CD14-positive monocyte (primary cell): ENCODE measurements at places on chromosomes 16 and 17.

- peak; percentile 60 for DNase-seq
Measured at GRCh38 chr16:11257131-11257938, 1.3 kb upstream of the SOCS1 start.

DNA sequence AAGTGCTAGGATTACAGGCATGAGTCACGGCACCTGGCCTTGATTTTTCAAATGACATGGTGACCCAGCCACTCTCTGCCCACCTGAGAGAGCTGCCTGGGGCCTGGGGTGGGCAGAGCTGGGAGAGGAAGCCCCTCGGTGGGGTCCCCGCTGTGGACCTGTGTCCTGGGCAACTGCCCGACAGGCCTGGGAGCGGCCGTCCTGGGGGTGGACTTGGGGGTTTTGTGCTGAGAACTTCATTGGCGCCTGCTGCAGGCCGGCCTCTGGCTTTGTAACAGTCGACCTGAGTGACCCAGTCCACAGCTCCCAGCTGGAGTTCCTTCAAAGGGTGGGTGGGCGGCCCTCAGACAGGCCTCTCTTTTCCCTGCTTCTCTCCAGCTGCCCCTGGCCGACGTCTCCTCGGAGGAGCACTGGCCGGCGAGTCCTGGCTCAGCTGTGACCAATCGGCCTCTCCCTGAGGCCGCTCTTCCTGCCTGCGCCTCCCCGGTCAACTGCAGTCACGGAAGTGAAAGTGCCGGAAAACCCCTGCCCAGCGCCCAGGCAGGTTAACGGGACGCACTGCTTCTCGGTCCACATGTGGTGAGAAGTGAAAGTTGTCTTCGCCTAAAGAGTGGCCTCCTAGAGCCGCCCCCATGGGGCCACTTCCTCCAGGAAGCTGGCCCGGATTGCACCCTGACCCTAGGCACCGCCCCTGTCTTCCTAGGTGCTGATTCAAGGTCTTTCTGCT, 5.5 kb downstream of the CBFA2T3 start:
- DNase-seq: peak; percentile 90

DNA sequence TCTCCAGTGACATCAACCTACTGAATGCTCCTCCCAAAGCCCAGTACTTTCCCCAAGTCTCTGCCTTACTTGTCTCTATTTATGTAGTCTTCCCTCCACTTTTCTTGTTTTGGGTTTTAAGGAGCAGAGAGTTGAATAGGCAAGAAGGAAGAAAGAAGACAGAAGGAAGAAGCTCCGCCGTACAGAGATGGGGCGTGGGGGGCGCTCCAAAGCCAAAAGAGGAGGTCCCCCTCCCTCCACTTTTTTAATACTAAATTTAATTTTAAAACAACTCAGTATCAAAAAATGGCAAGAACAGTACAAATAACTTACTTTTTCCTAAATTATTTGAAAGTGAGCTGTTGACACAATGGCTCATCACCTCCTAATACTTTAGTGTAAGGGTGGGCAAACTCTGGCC, 4.6 kb downstream of the EFTUD2 start:
- DNase-seq: no peak

DNA sequence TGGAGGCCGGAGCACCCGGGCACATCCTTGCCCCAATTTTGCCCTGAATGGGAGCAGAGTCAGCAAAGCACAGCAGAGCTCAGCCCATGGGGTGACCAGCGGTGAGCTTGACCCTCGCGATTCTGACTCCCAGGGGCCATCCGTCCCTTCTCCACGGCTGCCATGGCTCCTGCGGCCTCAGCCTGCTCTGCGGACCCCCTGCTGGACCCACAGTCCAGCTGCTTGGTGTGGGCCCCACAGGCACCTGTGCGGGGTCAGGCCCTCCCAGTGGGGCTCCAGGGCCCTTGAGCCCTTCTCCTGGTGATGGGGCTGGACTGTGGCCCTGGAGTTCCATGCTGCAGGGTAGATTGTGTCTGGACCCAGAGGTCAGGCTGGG, 144.2 kb downstream of the ENGASE start:
- no peak for DNase-seq

DNA sequence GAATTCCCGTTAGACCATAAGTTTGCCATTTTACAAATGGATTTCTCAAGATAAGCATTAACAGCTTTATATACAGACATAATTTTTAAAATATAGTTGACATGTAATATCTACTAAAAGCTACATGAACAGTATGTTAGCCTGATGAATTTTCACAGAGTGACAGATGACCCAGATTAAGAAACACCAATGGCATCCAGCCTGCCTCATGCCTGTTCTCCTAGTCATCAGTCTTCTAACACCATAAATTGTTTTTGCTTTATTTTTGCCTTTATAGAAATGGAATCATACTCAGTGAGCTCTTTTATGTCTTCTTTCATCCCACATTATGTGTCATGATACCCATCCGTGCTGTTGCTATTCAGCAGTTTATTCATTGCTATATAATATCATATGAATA, 80.0 kb downstream of the ATF7IP2 start:
- DNase-seq: no peak

DNA sequence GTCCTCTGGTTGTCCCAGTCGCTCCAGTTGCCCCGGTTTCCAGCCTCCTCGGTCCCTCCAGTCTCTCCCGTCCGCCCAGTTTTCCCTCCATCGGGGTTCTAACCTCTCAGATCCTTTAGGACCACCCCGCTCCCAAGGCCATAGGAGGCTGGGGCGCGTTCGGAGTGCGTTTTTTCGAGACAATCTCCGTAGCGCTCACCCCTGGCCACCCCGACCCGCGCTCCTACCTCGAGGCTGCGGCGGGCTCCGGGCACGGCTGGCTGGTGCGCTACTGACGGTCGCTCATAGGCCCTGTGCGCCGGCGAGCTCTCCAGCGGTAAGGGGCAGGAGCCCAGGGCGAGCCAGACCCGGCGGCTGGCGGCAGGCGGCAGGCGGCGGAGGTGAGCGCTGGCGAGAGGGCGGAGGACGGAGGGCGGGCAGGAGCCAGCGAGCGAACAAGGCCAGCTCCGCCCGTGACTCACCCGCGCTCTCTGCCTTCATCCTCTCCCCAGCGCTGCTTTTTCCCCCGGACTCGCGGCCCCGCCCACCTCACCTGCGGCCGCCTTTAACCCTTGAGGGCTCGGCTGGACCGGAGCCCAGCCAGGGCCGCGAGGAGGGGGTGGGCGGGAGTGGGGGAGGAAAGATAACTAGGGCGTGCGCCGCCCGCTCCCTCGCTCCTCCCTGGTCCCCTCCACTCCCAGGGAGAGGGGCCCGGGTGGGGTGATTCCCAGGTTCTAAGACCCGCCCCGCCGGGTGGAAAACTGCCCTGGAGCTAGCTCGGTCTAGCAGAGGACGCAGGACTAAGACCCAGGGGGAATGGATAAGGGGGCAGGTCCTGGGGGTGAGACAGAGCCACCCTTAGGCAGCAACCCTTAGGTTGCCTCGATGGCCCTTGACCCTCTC, at the start of gene SP6:
TSS of gene SP6 (minus strand) at position 472 of the 882 bp plus-strand sequence. CDS start 2,734 bp downstream, outside the sequence.
- peak; percentile 23 for DNase-seq

- DNase-seq: no peak
Measured at GRCh38 chr17:40843242-40843641, 20.8 kb upstream of the KRT10 start.

DNA sequence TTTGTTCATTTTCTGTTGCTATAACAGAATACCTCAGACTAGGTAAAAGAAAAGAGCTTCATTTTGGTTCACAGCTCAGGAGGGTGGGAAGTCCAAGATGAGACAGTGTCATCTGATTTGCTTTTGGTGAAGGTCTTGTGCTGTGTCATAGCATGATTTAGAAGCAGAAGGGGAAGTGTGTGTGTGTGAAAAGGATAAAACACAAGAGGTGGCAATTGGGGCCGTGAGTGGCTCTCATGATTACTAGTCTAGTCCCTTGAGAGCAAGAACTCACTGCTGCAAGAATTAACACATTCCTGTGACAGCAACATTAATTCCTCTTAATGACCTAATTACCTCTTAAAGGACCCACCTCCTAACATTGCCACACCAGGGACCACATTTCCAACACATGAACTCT, 8.3 kb downstream of the SLC35G3 start:
- DNase-seq: peak; percentile 44

DNA sequence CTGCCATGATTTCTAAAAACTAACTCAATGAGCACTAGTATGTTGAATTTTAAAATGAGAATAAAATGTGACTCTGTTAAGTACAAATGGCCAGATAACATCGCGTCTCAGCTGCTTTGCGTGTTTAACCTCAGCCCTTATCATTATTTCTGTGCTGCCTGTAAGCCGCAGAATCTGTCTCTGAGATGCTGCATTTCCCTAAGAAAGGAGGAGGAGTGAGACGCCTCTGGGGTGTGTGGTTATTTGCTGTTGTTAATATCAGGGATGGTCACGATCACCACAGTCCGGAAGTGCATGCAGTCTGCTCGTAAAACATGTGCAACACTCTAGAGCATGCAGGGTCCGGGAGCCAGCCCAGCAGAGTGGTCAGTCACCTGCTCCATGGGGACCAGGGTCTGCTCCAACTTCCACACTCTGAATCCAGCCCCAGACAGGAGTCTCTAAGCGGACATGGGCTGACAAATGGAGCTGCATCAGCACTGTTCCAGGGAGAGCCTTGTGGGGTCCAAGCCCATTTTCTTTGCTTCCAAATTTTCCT, 342.5 kb downstream of the MAF start:
- no peak for DNase-seq

GRCh38 chr17:79955167-79955549, 80.5 kb downstream of the TBC1D16 start:
- DNase-seq: no peak

- no peak for DNase-seq
Measured at GRCh38 chr16:24769806-24770205, 40.4 kb downstream of the TNRC6A start.

GRCh38 chr16:72542102-72542501, 370.1 kb upstream of the PMFBP1 start:
- no peak for DNase-seq

DNA sequence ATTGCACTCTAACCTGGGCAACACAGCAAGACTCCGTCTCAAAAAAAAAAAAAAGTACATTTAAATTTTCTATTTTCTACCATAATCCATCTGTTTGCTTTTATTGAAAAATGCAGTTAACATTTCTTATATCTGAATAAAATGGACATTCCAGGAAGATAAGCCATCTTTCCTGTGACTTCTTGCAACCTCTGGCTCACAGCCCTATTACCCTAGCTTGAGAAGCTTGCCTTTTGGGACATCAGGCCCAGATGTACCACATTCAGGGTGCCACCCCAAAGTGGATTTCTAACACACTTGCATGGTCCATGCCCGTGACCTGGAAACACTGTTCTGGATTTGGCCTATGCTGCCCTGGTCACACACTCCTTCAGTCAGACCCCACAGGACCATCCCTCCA, 30.1 kb upstream of the DDX52 start:
- DNase-seq: no peak

- DNase-seq: no peak
Measured at GRCh38 chr16:88914750-88915368, 48.4 kb upstream of the PABPN1L start.

GRCh38 chr16:3481696-3482658, 13.3 kb downstream of the C16orf90 start:
- no peak for DNase-seq

DNA sequence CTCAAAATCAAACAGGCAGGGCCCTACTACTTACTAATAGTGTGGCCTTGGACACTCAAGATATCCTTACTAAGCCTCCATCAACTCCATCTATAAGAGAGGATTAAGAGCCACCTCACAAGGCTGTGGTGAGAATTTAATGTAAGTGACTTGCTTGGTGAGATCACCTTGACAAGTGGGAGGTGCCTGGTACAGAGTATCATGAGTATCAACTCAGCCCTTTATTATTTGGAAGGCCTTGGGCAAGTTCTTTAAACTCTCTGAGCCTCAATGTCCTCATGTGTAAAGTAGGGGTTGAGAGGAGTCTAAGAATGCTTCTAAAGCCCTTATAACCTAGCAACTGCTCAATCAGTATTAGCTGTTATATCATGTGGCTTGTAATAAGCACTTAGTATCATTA, 15.0 kb downstream of the THUMPD1 start:
- no peak for DNase-seq
